CD8-positive, alpha-beta memory T cell (primary cell): ENCODE measurements at places on chromosomes 7 and 10.
A peak's percentile ranks its signal among the peaks of the same experiment; 100 is the strongest.

DNA sequence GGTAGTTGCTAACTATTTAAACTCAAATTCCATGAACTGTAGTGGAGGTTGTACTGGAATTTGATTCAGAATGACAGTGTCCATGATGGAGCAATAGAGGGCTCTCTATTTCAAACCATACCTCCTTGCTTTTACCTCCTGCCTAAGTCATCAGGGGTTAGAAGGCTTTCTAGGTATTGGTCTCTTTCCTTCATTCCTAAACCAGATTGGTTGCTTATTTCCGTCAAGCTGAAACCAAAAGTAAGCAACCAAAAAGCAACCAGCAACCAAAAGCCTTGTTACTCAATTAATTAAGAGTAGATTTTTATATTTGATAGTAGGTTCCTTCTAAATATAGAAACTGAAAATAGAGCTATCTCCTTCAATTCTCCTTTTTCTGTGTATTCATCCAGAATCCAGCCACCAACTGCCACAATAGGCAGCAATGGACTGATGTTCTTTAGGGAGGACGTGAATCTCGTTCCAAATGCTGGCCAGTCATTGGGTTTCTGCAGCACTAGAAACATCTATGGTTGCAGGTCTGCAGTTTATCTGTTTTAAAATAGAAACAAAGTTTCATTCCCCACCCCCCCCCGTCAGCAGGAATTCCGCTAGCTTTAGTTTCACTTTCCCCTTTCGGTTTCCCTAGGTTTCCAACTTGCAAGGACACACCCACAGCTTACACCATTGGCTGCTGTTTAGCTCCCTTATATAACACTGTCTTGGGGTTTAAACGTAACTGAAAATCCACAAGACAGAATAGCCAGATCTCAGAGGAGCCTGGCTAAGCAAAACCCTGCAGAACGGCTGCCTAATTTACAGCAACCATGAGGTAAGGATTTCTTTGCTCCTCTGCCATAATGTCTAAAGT lies at the start of gene IFIT1:
Gene IFIT1, plus strand, starts transcription at position 717 of the 850 bp plus-strand sequence. Its CDS starts 90 bp downstream, at position 807.
- DNase-seq = peak; percentile 37

- DNase-seq = no peak
Measured at GRCh38 chr10:120575411-120575810, 118.4 kb downstream of the PLPP4 start.

DNA sequence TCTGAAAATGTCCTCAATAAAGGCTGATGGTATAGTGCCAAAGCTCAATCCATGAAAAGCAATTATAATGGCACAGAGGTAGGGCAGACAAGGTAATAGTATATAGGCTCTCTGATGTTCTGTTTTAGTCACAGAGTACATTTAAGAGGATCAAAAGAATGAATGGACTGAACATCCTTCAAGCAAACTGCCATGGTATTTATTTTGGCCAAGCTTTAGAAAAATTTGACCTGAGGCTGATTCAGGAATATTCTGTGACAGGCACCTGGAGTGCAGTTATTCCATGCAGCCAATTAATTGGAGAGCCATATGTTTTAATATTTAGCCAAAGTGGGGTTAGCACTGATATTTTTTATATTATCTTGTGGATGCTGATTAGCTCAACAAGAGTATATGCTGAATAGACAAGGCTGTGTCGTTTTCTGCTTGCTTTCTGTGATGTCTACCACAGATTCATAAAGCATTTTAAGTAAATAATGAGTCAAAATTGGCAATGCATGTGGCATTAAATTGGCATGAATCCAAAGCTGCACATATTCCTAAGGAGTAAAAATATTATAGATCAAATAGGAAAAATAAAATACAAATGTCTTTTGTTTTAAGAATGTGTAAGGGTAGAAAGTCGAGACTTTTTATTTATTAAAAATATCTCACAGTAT lies 177.4 kb downstream of the PCLO start:
- no peak for DNase-seq

DNA sequence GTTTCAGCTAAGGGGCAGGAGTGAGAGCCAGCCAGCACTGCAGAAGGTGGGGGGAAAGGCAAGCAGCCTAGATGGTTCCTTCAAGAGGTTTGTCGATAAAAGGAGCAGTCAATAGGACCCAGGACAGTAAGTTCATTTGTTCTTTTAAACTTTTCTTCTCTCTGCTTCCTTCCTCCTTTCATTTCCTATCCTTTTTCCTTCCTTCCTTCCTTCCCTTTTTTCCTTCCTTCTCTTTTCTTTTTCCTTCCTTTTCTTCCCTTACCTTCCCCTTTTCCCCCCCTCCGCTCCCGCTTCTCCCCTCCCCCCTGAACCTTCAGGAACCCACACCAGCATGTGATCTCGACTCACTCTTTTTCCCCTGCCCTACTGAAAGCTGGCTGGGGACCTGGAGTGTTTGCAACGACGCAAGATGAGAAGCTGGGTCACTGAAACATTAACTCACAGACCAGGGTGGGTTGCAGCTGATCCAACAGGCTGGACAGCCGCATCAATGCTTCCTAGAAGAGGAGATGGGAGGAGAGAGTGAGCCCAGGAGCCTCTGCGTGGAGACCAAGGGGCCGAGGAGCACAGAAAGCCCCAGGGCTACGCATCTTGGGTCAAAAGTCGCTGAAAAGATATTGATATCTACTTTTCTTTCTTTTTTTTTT lies 103.4 kb upstream of the SDK1 start:
- DNase-seq = no peak

GRCh38 chr10:86765548-86765947 lies 9.1 kb downstream of the BMPR1A start:
- no peak for DNase-seq

DNA sequence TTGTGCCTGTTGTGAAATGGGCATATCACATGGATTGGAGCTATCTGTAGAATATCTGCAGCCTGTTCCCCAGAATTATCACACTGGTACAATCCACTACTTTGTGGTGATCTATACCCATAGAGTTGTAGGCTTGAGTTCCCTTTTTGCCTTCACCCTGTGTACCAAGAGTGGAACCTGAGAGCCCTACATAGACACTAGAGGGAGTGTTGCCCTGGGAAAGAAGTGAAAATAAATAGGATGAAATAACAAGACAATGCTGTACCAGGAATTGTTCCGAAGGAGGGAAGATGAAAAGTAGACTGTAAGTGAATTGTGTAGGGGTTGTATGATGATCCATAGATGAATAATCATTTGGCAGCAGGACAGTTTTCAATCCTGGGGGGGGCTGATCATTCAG lies 9.0 kb downstream of the SORCS3 start:
- no peak for DNase-seq

DNA sequence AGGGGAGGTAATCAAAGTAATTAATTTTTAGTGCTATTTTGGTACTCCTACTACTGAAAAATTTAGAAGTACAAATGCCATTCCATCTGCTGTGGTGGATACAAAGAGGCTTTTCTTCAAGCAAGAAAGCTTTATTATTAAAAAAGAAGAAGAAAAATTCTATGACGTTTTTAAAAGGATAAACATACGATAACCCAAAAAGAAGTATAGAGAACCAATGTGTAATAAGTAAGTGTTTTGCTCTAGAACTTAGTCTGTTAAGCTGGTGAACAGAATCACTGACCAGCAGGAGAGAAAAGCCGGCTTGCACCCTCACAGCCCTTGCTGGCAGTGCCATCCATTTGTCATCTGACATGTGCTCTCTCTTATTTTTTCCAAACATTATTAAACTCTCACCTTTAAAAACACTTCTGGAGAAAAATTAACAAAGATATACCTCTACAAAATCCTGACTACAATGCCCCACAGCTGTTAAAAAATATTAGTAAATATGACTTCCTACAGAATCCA lies 81.5 kb downstream of the SRPK2 start:
- no peak for DNase-seq

- DNase-seq = no peak
Measured at GRCh38 chr7:90424720-90425119, 21.5 kb downstream of the CLDN12 start.

DNA sequence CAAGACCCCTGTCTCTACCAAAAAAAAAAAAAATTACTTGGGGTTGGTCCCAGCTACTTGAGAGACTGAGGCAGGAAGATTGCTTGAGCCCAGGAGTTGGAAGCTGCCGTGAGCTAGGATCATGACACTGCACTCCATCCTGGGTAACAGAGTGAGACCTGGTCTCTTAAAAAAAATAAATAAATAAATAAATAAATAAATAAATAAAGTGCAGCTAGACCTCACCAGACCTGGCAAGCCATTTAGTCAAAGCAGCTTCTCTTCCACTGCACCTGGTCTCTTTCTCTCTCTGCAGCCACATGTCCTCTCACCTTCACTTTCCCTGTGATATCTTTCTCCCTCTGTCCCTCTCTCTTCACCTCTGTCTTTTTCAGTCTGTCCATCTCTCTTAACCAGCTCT lies 75.2 kb upstream of the CHCHD3 start:
- no peak for DNase-seq

- no peak for DNase-seq
Measured at GRCh38 chr7:139893461-139893860, 64.4 kb downstream of the TBXAS1 start.

DNA sequence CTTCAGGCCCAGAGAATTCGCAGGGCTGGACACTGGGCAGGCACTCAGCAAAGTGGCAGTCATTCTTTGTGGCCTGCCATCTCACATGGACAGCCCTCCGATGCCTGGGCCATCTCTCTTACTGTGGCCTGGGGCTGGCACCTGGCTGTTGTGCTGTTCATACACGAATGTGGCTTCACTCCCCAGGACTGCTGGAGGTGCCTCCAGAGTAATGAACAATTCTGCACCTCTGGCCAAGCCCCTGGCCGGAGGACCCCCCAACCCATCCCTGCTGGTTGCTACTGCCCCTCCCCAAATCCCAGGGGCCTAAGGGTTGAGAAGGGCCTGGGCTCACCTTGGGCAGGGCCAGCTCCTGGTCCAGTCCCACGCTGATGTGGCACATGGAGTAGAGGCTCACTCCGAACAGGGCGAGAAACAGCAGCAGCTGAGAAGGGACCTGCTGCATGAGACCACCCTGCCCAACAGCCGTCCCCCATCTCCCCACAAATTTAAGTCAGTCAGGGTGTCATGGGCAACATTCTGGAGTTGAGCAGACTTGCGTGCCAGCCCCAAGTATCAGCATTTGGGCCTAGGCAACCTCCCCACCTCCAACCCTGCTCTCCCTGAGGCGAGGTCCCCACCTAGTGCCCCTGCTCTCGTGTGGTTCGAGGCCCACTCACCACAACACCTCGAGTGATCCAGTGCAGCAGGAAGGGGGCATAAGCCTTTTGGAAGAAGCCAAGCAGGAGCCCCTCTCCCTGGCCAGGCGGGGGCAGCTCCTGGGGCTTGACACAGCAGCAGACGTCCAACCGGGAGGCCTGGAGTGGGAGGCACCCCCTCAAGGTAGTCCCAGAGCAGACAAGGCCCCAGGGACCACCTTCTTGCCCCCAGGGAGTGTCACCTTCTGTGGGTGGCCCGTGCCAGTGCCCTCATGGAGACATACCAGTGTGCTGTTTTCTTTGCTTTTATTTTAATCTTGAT lies 9.4 kb downstream of the NPC1L1 start:
- DNase-seq = no peak
